ENCODE measurements at places on chromosomes 1 and 21.

DNA sequence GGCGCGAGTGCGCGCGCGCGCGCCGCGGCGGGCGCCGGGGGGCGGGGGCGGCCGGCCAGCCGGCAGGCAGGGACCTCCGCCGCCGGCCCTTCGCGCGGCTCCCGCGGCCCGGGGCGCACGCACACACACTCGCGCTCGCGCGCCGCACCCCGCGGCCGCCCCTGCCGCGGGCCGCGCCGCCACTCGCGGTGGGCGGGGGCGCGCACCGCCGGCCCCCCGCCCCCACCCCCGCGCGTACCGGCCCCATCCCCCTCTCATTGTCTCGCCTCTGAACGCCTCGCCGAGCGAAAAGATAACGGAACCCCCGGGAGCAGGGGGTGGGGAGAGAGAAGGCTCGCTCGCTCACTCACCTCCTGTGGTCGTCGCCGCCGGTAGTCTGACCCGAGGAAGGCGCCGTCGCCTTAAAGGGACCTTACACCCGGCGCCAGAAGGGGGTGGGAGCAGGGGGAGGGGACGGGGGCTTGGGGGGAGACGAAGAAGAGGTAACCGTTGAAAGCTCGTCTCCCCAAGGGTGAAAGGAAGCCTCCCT, 428 bp downstream of the POGZ start:
- DNase-seq = peak; percentile 27

- DNase-seq = no peak
Observed at GRCh38 chr1:206705726-206706297, 21.1 kb downstream of the MAPKAPK2 start.

GRCh38 chr1:228407106-228408040, 738 bp upstream of the TRIM11 start:
- DNase-seq = no peak

DNA sequence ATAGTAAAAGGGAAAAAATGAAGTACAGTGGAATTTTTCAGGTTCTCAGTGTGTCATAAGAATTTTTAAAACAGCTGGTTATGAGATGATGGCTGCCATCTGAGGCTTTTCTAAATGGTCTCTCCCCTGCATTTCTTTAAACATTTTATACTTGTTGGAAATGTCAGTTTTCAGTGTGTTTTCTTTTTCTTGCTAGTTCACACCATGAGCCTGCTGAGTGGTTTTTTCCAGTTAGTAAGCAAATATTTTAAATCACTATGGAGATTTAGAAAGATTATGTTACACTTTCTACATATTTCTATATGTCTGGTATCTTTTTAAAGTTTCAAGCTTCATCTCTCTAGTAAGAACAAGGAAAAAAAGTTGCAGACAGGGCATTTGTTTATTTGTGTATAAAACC, 9.6 kb downstream of the RBM15 start:
- no peak for DNase-seq

DNA sequence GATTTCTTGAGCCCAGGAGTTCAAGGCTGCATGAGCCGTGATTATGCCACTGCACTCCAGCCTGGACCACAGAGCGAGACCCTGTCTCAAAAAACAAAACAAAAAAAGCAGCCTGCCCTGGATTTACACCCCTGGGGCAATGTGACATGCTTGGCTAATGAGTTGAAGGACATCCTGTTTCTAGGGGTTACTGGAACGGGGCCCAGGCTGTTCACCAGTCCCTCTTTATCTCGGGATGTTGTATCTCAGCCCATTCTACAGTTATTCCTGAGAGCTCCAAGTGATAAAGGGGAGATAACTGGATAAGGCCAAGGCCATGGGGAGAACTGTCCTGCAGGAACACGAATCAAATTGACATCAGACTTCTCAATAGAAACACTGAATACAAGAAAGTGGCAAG, 21.7 kb upstream of the S100A2 start:
- DNase-seq = no peak

DNA sequence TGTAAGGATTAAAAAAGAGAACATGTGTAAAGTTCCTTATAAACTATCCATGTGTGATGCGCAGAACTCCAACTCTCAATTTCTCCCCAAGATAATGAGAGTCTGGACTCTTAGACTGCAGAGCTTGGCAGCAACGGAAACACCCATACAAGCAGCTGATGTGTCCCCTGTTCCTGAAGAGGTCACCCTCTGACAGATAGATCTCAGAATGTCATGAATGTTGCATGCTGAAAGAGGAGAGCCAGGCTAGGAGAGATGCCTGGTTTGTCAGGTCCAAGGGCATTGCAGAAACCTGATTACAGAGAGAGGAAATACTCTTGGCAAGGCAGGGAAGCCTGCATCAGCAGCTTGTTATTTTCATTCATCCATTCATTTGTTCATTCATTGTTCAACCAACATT, 24.2 kb downstream of the MTARC1 start:
- DNase-seq = no peak

- DNase-seq = no peak
Observed at GRCh38 chr1:27071049-27071416, 58.4 kb upstream of the TENT5B start.

GRCh38 chr1:90344963-90345730, 350.2 kb downstream of the ZNF326 start:
- DNase-seq = no peak

GRCh38 chr1:17561561-17561985, 22.1 kb downstream of the ARHGEF10L start:
- no peak for DNase-seq

DNA sequence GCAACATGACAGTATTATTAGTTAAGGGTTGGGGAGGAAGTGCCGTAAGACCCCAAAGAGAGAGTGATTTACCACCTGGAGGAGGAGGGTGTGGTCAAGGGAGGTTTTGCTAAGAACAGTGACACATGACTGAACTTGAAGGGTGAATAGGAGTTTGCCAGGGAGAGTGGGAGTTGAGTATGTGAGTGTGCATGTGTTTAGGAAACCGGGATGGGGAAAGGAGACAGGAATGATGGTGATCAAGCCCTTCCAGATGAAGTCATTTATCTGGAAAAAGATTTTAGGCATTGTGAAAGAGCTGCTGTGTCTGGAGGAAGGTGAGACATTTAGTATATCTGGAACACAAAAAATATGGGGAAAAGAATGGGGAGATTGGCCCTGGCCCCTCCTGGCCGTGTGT, 28.1 kb upstream of the IL10 start:
- no peak for DNase-seq
